Muscle of arm (tissue), 14 donors: ENCODE measurements at places on chromosomes 6 and 20.

- DNase-seq = no peak
Observed at GRCh38 chr6:129350278-129350677, 359.7 kb downstream of the ARHGAP18 start.

DNA sequence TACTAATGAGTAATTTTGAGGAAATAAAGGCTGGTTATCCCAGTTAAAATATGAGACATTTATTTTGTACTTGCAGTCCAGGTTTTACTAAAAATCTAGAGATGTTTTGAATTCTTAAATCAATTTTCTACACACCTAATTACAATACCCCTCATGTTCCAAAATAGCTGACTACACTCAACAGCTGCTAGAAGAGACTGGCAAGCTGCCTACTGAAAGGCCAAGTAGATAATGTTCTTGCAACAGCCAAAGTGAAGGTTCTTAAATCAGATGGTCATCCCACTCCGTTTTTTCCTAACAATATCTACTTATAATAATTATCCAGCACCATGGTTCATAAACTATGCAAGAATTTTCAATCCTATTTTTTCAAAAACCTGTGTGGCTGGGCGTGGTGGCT, 69.0 kb downstream of the DTNBP1 start:
- peak; percentile 25 for DNase-seq

DNA sequence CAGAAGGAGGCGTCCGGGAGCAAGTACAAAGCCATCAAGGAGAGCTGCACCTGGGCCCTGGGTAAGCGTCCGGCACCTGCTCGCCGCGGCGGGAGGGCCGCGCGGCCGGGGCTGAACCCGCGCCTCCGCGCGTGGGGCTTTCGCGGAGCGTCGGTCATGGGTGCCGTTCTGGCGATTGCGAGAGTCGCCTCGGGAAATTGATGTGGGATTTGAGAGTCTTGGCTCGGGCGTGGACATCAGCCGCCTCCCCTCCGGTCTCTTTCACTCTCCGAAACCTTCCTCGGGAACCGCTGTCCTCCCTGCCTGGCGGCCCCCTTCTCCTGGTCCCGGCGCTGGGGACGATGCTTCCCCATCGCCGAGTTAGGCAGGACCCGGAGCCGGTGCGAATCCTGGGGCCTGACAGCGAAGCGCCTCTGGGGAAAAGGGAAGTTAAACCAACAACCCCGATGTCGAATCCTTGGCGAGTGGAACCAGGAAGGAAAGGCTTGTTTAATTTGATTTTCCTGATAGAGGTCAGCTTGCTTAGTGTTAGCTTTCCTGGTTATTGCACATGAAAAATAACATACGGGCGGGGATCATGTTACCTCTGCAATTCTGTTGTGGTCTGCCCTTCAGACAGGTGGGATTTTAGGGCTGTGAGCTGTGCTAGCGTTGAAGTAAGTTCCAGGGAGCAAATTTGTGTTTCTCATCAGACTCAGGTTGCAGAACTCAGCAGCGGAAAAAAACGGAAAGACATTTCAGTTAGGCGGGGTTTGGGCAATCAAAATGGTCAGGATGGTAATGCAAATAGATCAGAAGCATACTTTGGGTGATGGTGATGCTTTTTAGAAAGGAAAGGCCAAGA, 594 bp downstream of the ARFGEF3 start:
- DNase-seq = no peak

DNA sequence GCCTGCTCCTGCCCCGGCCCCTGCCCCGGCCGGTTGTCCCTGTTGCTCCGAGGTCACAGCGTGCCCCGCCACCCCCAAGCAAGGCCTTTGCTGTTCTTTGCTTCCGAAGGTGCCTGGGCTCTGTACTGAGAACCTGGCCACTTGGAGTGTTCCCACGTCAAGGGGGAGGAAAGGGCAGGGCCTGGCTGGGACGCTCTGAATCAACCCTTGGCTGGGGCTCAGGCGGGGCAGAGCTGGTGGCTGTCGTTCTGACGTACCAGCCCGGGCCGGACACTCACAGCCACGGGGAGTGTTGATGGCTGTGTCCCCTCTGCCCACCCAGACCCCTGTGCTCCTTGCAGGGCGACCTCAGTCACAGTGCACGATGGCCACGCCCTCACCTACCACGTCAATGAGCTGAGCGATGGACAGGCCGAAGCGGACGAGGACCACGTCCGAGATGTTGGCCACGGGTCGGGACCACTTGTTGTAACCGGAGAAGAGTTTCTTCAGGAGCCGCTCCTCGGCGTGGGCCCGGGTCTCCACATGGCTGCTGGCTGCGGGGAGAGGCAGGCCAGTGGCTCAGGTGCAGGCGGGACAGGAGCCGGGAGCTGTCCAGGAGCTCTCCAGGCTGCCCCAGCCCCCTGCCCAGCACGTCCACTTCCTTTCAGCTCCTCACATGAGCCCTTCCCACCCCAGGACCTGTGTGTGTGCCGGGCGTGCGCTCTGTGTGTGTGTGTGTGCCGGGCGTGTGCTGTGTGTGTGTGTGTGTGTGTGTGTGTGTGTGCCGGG, 1.8 kb downstream of the CHRNA4 start:
- no peak for DNase-seq

DNA sequence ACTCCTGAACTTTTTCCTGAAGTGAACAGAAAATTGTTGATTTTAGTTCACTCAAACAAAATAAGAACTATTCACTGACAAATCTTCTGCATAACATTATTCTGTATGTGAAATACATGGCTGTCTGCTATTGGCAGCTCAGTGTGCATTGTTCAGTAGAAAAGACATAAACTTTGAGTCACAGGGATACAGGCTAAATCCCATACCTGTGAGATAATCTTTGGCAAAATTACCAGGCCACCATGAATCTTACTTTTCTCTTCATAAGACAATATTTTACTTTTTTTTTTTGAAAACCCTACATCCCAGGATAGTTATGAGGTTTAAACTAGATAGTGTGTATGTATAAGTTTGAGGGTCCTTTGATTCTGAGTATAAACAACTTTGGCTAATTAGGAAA, 224.8 kb downstream of the GRM1 start:
- DNase-seq = peak; percentile 39

- DNase-seq = no peak
Observed at GRCh38 chr20:8196096-8196495, 64.0 kb downstream of the PLCB1 start.

DNA sequence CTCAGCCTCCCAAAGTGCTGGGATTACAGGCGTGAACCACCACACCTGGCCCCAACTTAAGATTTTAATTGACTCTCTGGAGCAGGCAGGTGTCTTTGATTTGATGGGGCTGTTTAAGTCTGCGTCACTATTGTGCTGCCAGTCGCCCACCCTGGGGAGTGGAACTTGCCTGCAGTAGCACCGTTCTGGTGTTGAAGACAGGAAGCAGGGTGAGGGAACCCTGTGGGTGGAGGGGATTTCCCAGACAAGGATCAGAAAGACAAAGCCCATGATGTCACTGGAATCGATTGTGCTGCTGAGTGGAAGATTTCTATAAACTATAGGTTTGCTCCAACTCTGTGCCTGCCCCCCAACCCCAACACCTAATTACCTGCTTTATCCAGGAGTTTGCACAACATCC, 11.0 kb downstream of the ALDH8A1 start:
- no peak for DNase-seq

DNA sequence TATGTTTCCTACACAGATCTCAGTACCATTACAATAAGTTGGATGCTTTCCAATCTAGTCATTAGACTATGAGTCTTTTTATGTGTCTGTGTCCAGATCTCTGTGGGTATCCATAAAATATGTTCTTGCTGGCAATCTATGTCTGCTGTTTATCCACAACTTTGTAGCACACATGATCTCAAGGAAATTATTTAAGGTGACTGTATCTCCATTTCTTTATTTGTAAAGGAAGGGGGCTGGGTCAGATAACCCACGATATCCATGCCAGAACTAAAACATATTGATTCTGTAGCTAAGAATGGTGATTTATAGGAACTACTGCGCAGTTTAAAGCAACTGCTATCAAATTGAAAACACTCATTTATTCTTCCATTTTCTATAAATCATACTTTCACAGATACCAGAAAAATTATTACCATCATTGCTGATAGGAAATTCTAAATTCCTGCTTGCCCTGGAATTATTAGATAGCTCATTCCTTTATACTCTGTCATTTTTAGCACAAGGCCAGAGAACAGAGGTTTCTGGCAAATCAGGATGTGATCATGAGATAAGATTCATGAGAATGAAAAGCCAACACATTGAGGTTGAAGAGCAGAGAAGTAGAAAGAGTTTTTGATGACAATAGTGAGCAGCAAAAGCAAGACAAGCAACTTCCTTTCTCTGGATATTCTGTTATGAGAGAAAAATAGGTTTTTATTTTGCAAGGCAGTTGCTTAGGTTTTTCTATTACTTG, 851.4 kb upstream of the CITED2 start:
- DNase-seq = no peak

DNA sequence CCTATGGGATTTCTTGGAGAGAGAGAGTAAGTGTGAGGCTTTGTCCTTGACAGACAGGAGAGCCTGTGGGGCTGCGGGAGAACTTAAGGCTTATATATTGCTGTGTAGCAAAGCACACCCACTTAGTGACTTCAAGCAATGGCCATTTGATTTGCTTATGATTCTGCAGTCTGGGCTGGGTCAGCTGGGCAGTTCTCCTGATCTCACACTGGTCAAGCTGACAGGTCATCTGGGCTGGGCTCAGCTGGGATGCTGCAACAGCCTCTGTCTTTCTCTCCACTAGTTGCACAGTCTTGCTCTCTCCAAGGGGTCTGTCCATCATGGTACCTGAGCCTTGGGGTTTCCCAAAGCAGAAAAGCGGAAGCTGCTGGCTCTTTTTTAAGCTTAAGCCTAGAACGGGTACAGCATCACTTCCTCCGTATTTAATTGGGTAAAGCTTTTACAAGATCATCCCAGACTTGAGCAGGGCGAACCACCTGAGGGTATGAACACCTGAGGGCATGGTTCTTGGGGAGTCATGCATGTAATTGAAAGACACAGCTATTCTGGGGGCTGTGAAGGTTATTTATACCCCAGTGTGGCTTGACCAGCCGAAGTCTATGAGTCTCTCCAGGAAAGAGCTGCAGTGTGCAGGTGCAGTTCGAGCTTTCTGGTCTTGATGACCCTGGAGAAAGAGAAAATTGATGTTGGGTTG, 13.3 kb upstream of the GGTLC1 start:
- no peak for DNase-seq

DNA sequence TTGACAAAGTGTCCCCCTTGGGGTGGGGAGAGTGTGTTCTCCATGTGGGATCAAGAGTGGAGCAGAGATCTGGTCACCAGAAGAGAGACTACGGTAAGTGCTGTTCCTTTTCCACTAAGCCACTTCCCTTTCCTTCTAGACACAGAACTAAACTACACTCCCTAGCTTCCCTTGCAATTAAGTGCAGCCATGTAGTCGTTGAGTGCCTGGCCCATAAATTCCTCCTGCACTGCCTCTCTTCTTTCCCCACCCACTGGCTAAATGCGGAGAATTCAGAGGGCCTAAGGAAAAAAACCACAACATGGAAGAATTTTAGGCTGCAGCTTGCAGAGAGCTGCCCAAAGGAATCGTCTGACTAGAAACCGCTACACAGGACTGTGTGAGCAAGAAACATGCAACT, 1.5 kb downstream of the WDR27 start:
- DNase-seq = no peak

- DNase-seq = no peak
Observed at GRCh38 chr20:2125474-2126112, 24.0 kb downstream of the STK35 start.

- DNase-seq = peak; percentile 13
Observed at GRCh38 chr20:49167811-49168507, 20.2 kb downstream of the STAU1 start.

GRCh38 chr6:159943968-159944598, 24.8 kb upstream of the IGF2R start:
- no peak for DNase-seq

DNA sequence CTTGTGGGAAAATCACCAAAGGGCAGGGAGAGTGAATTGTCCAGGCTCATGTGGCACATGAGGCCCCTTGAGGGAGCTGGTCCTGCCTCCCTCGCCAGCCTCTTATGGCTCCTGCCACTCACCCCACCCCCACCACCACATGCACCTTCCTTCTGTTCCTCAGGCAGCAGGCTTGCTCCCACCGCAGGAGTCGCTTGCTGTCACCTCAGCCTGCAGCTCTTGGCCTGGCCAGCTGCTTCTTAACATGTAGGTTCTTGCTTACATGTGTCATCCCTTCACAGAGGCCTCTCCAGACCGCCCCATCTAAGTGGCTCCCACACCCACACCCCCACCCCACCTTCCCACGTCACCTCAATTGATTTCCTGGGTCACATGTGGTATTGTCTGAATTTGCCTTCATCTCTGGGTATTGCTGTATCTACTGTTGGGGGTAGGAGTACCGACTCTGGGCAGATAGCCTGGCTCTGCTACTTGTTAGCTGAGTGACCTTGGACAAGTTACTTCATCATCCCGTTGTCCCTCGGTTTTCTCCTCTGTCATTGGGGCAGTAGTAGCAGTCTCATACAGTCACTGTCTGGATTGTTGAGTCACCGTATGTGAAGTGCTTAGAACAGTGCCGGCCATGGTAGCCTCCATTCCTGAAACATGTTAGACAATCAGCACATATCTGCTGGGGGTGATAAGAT, 41.7 kb downstream of the SLC9A8 start:
- DNase-seq = no peak

- no peak for DNase-seq
Observed at GRCh38 chr20:62170536-62170935, 12.3 kb upstream of the MTG2 start.

DNA sequence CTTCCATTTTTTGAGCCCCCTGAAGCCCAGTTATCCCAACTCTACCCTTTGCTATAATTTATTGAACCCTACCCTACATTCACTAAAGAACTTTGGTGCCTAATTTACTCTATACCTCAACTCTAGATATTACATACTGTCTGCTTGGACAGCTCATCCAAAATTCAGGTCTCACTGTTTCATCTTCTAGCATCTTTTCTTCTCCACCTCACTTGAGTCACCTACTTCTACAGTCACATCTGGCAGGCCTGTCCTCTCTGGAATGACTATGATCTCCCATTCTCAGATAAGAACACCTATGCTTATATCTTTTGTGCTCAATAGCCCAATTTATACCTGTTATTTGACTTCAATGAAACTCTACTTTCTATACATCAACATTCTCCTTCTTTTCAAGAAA, 58.0 kb downstream of the SHPRH start:
- no peak for DNase-seq

GRCh38 chr20:15379681-15380296, 1042.4 kb upstream of the FLRT3 start:
- no peak for DNase-seq

DNA sequence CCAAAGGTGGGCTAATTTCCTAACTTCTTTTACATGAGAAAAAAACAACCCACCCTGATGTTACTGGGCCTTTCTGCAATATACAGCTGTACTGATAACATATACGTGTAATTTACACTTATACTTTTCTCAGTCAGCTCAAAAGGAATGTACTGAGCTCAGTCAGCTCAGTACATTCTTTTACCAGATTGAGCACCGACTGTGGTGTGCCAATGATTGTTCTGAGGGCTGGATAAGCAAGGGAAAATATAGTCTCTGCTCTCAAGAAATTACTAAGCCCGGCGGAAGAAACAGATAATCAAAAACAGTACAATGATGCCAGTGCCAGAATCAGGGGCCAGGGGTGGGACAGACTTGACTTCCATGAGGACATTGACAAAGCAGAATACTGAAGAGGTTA, 10.0 kb upstream of the BLOC1S5 start:
- no peak for DNase-seq

- DNase-seq = no peak
Observed at GRCh38 chr20:38192323-38192885, 27.3 kb upstream of the TGM2 start.
